ENCODE measurements at places on chromosomes 7 and 10.

GRCh38 chr7:130891254-130892094 is 157.5 kb upstream of the KLF14 start:
- peak; percentile 96 for DNase-seq

GRCh38 chr10:58839771-58840170 is 327.1 kb downstream of the BICC1 start:
- DNase-seq: no peak

GRCh38 chr10:20922033-20922432 is 24.9 kb upstream of the NEBL start:
- DNase-seq: no peak

GRCh38 chr7:150980663-150981062 is 2.5 kb upstream of the KCNH2 start:
- no peak for DNase-seq

DNA sequence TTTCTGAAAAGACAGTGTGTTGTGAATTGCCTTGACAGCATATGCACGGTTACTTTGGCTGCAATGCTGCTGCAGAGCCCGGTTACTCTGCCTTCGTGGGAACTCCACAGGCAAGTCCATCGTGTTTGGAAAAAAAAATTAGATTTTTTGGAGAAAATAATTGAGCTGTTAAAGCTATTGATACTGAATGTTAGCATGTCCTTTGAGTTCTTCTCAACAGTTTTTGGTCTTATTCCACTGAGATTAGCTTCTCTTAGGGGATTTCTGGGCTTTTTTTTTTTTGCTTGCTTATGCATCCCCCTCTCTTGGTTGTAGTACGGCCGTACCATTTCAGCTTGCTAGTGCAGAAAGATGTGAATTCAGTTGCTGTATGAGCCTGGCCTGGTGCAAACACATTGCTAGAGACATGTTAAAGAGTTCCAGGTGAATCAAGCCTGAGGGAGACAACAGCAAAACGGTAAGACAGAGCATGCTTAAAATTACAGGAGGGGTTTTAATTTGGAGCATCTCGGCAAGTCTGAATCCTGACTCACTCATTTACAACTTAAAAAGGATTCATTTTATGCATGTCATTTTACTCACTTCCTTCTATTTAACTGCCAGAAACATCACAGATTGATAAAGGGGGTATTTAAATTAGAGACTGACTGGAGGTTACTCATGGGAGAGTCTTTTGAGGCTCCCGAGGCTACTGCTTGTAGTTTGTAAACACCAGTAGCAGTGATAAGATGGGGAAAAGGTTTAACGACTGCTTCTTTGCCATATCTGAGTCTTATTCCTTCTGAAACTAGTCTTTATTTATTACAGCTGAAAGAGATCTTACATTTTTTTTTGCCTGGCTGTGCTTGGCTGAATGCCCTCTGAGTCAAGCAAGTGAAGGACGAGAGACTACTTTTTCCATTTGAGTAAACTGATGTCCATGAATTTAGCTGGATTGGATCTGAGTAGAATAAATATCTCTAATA is 113.7 kb downstream of the CDK14 start:
- DNase-seq: peak; percentile 67

DNA sequence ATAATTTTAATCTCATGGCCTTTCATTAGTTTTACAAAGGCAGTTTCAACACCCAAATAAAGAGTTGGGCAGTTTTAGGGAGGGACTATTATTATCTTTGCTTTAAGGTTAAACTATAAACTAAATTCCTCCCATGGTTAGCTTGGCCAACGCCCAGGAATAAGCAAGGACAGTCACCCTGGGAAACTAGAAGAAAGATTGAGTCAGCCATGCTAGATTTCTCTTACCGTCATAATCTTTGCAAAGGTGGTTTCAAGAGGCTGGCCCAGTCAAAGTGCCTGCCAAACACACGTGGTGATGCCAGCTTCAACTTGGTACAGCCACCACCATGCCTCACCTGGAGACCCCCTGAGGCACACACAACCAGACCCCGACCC is 317.4 kb upstream of the SP8 start:
- no peak for DNase-seq

DNA sequence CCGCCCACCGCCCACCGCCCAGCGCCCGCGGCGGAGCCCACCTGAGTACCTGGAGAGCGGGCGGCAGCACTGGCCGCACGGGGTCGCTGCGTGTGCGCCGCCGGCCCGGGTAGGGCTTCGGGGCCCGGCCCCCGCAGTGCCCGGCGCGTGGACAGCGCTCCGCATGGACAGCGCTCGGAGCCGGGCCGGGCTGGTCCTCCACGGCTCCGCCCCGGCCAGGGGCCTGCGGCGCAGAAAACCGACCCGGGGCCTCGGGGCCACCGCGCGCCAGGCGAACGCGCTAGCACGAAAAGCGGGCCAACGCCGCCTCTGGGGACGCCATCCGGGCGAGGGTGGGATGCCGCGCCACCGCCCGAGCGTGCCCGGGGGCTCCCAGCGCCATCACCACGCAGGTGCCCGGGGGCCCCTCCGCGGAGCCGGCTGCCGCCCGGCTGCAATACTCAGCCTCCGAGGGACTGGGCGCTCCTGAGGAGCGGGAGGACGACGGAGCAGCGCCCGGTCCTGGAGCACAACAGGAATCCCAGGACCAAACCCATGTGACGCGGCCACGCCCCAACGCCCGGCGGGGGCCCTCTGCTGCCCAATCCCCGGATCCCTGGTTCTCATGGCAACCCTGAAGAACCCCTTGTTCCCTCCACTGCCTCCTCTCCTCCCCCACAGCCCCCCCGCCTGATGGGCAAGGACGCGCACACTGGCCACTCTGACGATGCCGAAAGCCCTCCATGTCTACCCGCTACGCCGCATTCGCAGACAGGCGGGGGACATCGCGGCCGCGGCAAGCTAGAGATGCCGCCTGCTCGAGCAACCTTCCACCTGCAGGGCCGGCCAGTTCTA is at the start of gene GRB10:
Gene GRB10, minus strand, starts transcription at position 522 of the 834 bp plus-strand sequence. CDS start 50,574 bp downstream, outside the sequence.
- peak; percentile 71 for DNase-seq

DNA sequence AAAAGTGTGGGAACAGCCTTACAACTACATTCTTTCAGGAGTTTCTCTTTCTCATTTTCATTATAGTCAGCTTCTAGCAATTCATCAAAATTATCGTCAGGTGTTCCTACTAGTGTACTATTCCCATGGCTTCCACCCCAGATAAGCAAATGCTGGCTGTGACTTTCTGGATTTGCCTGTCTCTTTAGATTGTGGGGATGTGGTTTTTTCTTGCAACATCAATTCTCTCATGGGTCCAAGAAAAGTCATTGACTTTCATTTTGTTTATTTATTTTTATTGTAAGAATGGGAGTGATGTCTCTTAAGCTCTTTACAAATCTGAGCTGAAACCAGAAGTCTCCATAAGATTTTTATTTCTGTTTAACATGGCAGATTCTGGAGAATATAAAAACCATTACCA is 349.7 kb upstream of the SEMA3C start:
- no peak for DNase-seq

GRCh38 chr7:98617960-98618418 is 904 bp downstream of the NPTX2 start:
- DNase-seq: no peak

- no peak for DNase-seq
These were observed 67.6 kb downstream of the C10orf120 start for GRCh38 chr10:122632031-122632430.

DNA sequence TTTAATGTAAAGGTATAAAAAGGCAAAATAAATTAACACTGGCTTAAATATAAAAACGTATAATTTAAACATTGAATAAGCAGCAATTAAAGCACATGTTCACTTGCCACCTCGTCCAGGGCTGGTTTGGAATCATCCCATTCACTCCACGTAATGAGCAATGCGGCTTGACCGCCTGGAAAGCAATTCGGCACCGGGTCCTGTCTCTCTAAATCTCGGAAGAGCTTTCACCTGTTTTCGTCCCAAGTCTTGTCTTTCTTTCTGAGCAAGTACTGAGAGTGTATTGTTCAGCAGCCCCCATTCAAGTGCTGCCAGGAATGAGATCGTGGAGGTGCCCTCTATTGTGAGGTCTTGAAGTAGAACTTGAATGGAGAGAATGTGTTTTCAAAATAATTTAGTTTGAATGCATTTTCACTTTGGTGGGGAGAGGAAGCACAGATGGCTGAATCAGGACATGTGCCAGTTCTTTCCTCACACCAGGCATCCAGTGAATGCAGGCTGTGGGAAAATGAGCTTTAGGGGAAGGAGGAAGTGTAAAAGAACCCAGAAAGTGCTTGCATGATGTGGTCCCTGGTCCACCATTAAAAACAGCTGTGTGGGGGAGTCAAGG is 515.2 kb downstream of the REEP3 start:
- DNase-seq: peak; percentile 66

DNA sequence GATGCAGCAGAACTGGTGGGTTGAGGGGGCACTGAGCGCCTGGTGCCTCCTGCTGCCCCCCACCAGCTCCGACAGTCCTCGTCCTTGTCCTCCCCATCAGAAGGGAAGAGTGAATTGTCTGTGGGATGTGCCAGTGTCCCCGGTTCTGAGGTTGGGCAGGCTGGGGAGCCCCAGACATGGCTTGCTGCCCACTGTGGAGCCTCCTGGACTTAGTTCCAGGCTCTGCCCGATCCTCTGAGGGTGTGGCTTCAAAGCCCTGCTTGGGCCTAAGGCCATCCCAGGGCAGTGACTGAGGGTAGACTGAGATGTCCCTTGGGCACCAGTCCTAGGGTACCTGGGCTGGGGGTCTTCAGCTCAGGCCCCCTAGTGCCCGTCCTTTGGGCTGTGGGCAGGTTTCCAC is 168.8 kb downstream of the RNF216 start:
- DNase-seq: no peak

DNA sequence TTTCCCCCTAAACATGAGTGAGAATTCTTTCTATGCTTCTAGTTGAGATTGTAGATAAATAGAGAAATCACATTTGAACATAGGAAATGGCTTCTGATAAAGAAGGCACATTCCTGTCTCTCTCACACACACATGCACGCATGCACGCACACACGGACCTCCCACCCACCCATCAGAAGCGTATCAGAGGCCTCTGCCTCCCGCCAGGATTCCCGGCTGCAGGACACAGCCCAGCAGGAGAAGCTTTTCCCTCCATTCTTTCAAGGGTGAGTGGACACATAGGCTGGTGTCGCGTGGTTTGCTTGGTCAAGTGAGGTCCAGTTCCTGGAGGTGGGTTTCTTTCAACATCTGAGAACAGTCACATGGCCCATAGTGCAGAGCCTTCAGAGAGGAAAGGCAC is 34.2 kb downstream of the KLF6 start:
- no peak for DNase-seq

DNA sequence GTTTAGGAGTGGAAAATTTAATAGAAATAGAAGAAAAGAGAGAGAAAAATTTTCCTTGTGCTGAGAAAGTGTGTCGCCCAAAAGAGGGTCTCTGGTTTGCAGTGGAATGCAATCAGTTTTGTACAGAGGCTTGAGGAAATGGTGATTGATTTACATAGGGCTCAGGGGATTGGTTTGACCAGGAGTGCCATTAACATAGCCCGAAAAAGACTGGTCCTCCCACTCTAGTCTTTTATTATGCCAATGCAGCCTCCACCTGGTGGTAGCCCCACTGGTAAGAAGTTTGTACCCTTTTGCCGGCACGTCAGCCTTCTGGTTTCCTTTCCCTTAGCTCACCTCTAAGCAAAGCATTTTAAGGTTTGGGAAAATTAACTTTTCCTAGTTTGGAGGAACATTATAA is 885.3 kb downstream of the XPNPEP1 start:
- DNase-seq: no peak

GRCh38 chr7:113819474-113819873 is 99.3 kb downstream of the PPP1R3A start:
- no peak for DNase-seq

DNA sequence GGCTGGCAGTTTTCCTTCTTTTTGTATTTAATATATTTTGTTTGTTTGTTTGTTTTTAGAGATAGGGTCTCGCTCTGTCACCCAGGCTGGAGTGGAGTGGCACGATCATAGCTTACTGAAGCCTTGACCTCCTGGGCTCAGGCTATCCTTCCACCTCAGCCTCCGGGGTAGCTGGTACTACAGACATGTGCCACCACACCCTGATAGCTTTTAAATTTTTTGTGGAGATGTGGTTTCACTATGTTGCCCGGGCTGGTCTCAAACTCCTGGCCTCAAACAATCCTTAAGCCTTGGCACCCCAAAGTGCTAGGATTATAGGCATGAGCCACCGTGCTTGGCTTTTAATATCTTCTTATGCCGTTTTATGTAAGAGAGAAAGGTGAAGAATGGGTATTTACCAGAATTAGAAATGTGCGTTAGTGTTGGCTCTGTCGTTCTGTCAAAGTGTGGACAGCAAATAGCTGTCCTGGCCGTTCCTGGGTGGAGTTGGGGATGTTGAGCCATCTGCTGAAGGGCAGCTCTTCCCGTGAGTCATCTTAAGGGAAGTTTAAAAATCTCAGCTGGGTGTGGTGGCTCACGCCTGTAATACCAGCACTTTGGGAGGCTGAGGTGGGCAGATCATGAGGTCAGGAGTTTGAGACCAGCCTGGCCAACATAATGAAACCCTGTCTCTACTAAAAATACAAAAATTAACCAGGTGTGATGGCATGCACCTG is 14.8 kb downstream of the OGDH start:
- no peak for DNase-seq

DNA sequence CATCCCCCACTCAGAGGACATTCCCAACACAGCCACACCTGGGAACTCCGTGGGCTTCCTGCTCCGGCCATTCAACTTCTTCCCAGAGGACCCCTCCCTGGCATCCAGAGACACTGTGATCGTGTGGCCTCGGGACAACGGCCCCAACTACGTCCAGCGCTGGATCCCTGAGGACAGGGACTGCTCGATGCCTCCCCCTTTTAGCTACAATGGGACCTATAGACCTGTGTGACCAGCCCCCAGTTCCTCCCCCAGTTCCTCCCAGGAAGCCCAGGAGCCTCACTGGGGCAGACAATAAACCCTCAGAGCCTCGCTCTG is 8.6 kb downstream of the AOC1 start:
- DNase-seq: no peak

DNA sequence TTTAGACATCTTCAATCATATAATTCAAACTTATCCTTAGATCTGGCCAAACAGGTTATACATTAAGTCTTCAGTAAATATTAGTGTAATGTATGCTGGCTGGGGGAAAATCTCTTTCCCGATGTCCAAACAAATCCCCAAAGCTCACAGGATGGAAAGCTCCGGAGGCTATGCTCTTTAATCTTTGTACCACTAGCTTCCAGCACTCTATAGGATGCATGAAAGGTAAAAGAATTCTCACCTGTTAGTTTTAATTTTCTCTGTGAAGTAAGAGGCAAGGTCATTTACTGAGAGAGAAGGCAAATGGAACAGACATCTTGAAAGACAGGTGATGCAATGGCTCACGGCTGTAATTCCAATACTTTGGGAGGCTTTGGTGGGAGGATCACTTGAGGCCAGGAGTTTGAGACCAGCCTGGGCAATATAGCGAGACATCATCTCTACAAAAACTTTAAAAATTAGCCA is 99.8 kb upstream of the KIF5B start:
- DNase-seq: no peak

GRCh38 chr10:7890781-7891180 is 72.5 kb downstream of the TAF3 start:
- no peak for DNase-seq

- no peak for DNase-seq
These were observed 11.1 kb downstream of the GPR22 start for GRCh38 chr7:107480932-107481331.

GRCh38 chr7:112596260-112596659 is 115.5 kb downstream of the LSMEM1 start:
- DNase-seq: peak; percentile 3

All from astrocyte of the hippocampus (primary cell).